Fibroblast of lung (primary cell): ENCODE measurements at places on chromosomes 11 and 22. TPM values are rescaled to one million over a fixed set of nuclear protein-coding genes. Genes with fewer than 3 reads are reported as not detected.

The CD3D gene
- total RNA-seq = not detected in 2 replicates

The SUSD2 gene
- 0.77 and 10.6 TPM in 2 replicates for total RNA-seq

The C11orf97 gene
- not detected in 2 replicates for total RNA-seq

The ALDH3B1 gene
- 24.9 and 57.6 TPM in 2 replicates for total RNA-seq

The RFPL3 gene
- total RNA-seq = not detected in 2 replicates

The ZBED5 gene
- total RNA-seq = 22.6 and 29.4 TPM in 2 replicates

The NDUFC2 gene
- 60.9 and 101 TPM in 2 replicates for total RNA-seq

The OR56A3 gene
- not detected in 2 replicates for total RNA-seq

The CBLIF gene
- total RNA-seq = not detected in 2 replicates

The ZNF214 gene
- total RNA-seq = 8.7 and 9.9 TPM in 2 replicates

The ARFGAP3 gene
- total RNA-seq = 60.1 and 62.1 TPM in 2 replicates

The AGBL2 gene
- total RNA-seq = 2.1 and 2.3 TPM in 2 replicates

The SLC6A5 gene
- total RNA-seq = not detected in 2 replicates

The GRAP2 gene
- total RNA-seq = not detected in 2 replicates

The NLRP10 gene
- 0.26 and 9.6 TPM in 2 replicates for total RNA-seq

The DSCAML1 gene
- total RNA-seq = 0.26 TPM in 1 of 2 replicates, not detected in the other

The ASRGL1 gene
- total RNA-seq = under 0.01 TPM in 1 of 2 replicates, not detected in the other

The KDM4E gene
- not detected in 2 replicates for total RNA-seq

The SMC1B gene
- not detected in 2 replicates for total RNA-seq

The CNGA4 gene
- total RNA-seq = 0.17 TPM in 1 of 2 replicates, not detected in the other

The ZW10 gene
- 13.5 and 15.9 TPM in 2 replicates for total RNA-seq

The DDTL gene
- total RNA-seq = 2.1 and 4.1 TPM in 2 replicates

The OR51B5 gene
- total RNA-seq = 0.17 and 0.26 TPM in 2 replicates

The CALCA gene
- total RNA-seq = not detected in 2 replicates

The OR5M3 gene
- not detected in 2 replicates for total RNA-seq

The PKDREJ gene
- total RNA-seq = under 0.01 TPM in 2 replicates

The SSH3 gene
- 11.3 and 15.7 TPM in 2 replicates for total RNA-seq

The NRIP3 gene
- 4.1 and 8.8 TPM in 2 replicates for total RNA-seq

The TAF6L gene
- 16.7 and 18.8 TPM in 2 replicates for total RNA-seq

The RHOD gene
- total RNA-seq = 12.9 and 13.4 TPM in 2 replicates

The RASL10A gene
- total RNA-seq = not detected in 2 replicates

The OR8D1 gene
- total RNA-seq = not detected in 2 replicates

The OSBP2 gene
- 0.51 and 3.8 TPM in 2 replicates for total RNA-seq

The MED19 gene
- 15.2 and 16.0 TPM in 2 replicates for total RNA-seq

The SCGB1A1 gene
- total RNA-seq = not detected in 2 replicates

The ANKK1 gene
- total RNA-seq = under 0.01 TPM in 1 of 2 replicates, not detected in the other

The SYCE3 gene
- 0.33 TPM in 1 of 2 replicates, not detected in the other for total RNA-seq

The CHADL gene
- total RNA-seq = 2.1 and 3.1 TPM in 2 replicates

The EMID1 gene
- total RNA-seq = 0.50 and 2.8 TPM in 2 replicates

The RIC3 gene
- total RNA-seq = not detected in 2 replicates

The DNHD1 gene
- total RNA-seq = 7.2 and 14.7 TPM in 2 replicates

The DEFB131B gene
- not detected in 2 replicates for total RNA-seq

The ACR gene
- total RNA-seq = not detected in 2 replicates

The RANBP1 gene
- 87.8 and 88.5 TPM in 2 replicates for total RNA-seq

The SLC15A3 gene
- 19.5 and 29.9 TPM in 2 replicates for total RNA-seq

The CNTF gene
- 0.77 and 1.2 TPM in 2 replicates for total RNA-seq

The UPK2 gene
- not detected in 2 replicates for total RNA-seq

The KRTAP5-11 gene
- total RNA-seq = not detected in 2 replicates

The C22orf42 gene
- not detected in 2 replicates for total RNA-seq

The MRGPRF gene
- 63.9 and 84.2 TPM in 2 replicates for total RNA-seq

The ADM gene
- total RNA-seq = 490 and 1,010 TPM in 2 replicates

The VSIG2 gene
- total RNA-seq = not detected in 2 replicates

The ARHGAP20 gene
- 9.4 and 11.6 TPM in 2 replicates for total RNA-seq

The SLC37A2 gene
- 0.26 and 0.83 TPM in 2 replicates for total RNA-seq

The E2F8 gene
- 0.17 TPM in 1 of 2 replicates, not detected in the other for total RNA-seq

The FAM181B gene
- 0.17 TPM in 1 of 2 replicates, not detected in the other for total RNA-seq

The TRIM22 gene
- total RNA-seq = 94.8 and 112 TPM in 2 replicates

The LRP4 gene
- 1.3 TPM in 2 replicates for total RNA-seq
